ENCODE measurements at places on chromosomes 6 and 20. TPM values are rescaled to one million over a fixed set of nuclear protein-coding genes. Genes with fewer than 3 reads are reported as not detected.
A peak's percentile ranks its signal among the peaks of the same experiment; 100 is the strongest.

VGLL2 gene
- not detected for total RNA-seq

TMEM14A gene
- 16.3 TPM for total RNA-seq

SDCBP2 gene
- 2.3 TPM for total RNA-seq

LRRN4 gene
- total RNA-seq = not detected

ULBP1 gene
- 1.7 TPM for total RNA-seq

PARD6B gene
- total RNA-seq = 1.4 TPM

ATAT1 gene
- 5.6 TPM for total RNA-seq

TRMT11 gene
- 54.0 TPM for total RNA-seq

ATRN gene
- 35.2 TPM for total RNA-seq

MYBL2 gene
- total RNA-seq = 1.6 TPM

SLC35F1 gene
- not detected for total RNA-seq

CD93 gene
- total RNA-seq = 2.0 TPM

GRCh38 chr20:59688999-59689398, 84.7 kb downstream of the PHACTR3 start:
- no peak for DNase-seq

GRCh38 chr6:161684731-161685475, 411.0 kb upstream of the AGPAT4 start:
- DNase-seq = peak; percentile 2

DNA sequence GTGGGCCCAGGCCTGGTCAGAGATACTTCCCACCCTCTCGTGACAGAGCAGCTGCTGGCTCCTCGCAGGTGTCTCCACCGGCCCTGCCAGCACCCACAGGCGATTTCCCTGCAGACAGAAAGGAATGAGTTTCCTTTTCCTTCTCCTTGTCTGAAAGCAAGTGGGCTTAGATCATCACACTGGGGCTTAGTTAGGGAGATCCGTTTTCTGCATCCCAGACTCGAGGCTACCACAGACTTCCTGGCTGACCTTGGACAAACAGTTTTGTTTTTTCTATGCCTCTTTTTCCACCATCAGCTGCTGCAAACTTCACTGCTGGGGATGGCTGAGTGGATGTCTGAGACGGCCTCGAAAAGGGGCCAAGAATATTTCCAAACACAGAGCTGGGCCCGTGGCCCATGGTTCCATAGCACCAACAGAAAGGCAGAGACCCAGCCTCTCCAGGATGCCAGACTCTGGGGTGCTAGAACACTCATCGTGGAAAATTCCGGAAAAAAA, 86.5 kb downstream of the BANF2 start:
- DNase-seq = peak; percentile 67

DNA sequence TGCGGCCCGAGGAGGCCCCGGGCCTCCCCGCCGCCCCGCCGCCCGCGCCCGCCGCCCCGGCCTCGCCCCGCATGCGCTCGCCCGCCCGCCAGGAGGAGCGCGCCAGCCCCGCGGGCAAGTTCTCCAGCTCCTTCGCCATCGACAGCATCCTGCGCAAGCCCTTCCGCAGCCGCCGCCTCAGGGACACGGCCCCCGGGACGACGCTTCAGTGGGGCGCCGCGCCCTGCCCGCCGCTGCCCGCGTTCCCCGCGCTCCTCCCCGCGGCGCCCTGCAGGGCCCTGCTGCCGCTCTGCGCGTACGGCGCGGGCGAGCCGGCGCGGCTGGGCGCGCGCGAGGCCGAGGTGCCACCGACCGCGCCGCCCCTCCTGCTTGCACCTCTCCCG, 1.5 kb downstream of the FOXQ1 start:
- DNase-seq = no peak

DNA sequence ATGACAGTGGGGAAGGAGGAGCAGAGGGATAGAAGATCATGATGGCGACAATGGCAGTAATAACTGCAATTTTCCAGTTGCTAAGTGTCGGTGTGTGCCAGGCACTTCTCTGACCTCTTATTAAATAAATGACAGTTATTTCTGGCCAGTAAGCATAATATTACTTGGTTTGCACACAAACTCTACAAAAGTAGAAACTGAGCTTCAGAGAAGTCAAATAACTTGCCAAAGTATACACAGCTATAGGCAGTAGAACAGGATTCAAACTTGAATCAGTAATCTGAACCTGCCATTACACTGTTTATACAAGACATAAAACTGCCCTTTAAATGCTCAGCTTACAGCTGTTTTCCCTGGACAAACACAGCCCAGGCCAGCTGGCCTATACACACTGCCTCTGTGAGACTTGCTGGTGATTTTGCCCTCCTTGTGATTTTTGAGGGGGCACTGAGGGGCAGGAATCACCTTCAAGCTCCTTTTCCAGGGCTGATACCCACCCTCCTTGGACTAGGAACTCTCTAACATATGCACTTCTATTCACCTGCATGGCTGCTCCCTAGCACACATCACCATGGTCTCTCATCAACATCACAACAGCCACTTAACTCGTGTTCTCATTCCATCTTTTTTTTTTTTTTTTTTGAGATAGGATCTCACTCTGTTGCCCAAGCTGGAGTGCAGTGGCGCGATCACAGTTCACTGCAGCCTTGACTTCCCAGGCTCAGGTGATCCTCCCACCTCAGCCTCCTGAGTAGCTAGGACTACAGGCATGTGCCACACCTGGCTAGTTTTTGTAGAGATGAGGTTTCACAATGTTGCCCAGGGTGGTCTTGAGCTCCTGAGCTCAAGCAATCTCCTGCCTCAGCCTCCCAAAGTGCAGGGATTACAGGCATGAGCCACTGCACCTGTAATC, 63.6 kb downstream of the SLC23A2 start:
- DNase-seq = peak; percentile 18

GRCh38 chr6:64224819-64225218, 589.2 kb downstream of the PHF3 start:
- peak; percentile 54 for DNase-seq

GRCh38 chr6:42337985-42338743, 113.6 kb downstream of the TRERF1 start:
- DNase-seq = no peak

- DNase-seq = peak; percentile 70
Measured at GRCh38 chr6:57193177-57193576, 21.1 kb downstream of the BAG2 start.

DNA sequence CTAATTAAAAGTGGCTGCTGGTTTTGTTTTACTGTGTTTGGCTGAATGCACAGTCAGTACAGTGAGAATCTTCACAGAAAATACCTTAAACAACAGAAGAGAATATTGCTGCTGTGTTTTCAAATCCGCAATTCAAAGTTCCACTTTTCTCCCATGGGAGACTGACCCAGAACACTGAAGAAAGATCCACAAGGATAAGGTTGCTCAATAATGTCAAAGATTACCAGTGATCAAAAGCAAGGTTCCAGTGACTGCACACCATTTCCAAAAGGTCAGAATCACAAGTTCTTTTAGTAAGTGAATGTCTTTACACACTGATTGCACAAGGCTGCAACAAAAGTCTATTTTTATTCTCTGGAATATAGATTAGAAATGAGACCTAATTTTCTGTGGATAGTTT, 82.3 kb downstream of the EPHA7 start:
- DNase-seq = no peak

GRCh38 chr20:20228351-20228750, 139.6 kb upstream of the INSM1 start:
- DNase-seq = no peak

- no peak for DNase-seq
Measured at GRCh38 chr6:81792826-81793225, 40.3 kb upstream of the TENT5A start.

- DNase-seq = no peak
Measured at GRCh38 chr20:59448851-59449444, 148.5 kb downstream of the EDN3 start.

DNA sequence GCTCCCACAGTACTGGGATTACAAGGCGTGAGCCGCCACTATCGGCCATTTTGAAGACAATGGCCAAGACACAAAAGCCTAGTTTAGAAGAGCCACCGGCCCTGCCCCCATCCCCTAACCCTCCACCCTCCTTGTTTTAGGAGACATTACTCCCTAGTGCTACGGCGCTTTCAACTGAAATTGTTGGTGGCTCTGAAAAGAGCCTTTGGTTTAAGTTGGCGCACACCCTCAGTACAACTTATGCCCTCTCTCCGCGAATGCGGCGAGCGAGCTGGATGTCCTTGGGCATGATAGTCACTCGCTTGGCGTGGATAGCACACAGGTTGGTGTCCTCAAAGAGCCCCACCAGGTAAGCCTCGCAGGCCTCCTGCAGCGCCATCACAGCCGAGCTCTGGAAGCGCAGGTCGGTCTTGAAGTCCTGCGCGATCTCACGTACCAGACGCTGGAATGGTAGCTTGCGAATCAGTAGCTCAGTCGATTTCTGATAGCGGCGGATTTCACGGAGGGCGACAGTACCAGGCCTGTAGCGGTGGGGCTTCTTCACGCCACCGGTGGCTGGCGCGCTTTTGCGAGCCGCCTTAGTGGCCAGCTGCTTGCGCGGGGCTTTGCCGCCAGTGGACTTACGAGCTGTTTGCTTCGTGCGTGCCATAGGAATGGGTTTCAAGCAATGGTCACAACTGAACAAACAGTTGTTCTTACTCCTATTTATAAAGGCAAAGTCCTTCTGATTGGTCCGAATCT, 114.9 kb upstream of the BTN3A2 start:
- DNase-seq = peak; percentile 69

GRCh38 chr6:39933669-39934130, 562 bp downstream of the MOCS1 start:
- no peak for DNase-seq

- peak; percentile 47 for DNase-seq
Measured at GRCh38 chr20:43925801-43926200, 11.1 kb downstream of the TOX2 start.

DNA sequence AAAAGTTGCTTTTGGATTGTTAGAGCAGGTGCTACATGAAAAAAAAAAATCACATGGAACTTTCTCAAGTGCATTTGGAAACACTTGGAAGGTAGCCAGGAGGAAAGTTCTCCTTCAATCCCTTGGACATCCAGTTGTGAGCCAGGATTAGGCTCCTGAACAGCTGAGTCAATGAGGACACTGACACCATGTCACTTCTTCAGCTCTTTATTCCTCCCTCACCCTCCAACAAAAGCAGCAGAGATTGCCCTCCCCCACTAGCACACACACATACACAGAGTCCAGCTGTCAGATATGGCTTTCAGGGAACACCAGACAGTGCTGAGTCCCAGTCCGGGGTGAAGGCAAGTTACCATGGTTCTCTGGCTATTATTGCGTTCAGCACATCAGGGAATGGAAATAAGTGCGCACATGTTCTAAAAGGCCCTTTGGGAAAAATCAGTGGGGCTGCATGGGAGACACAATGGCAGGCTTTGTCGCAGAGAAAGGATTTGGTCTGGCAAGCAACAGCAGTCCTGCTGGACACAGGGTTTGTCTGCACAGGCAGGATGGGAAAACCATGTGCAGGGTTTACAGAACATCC, 124.7 kb upstream of the MARCKS start:
- peak; percentile 61 for DNase-seq

DNA sequence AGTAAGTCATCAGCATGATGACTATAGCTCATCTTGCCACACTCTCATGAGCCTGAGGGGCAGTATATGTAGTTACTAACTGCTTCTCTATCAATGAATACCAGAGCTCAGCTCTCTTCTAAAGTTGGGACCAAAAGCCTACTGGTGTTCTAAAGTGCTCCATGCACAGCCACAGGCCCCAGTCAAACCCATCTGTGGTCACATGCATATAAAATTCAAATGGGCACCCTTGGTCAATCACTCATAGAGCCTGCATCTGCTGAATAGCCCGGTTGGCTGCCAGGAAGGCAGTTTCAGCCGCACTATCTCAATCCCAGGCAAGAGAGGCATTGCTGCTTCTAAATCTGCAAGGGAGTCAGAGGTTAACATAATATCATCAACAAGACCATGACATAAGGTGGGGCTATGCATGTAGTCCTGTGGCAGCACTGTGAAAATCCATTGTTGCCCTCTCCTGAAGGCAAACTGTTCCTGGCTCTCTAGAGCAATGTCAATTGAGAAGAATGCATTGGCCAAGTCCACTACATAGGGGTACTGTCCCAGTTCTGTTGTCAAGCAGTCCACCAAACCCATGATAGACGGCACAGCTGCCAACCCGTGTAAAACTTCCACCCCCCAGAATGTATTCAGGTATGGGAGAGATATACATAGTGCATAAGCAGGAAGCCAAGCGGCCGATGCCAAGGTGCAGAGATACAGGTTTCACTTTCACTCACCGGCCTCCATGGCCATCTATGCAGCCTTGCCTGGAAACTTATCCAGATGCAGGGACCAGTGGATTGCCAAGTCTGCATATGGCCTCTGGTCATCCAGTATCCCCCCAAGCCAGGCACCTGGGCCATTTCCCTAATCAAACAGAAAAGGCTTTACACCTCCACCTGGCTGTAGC, 76.2 kb downstream of the ALDH8A1 start:
- no peak for DNase-seq

DNA sequence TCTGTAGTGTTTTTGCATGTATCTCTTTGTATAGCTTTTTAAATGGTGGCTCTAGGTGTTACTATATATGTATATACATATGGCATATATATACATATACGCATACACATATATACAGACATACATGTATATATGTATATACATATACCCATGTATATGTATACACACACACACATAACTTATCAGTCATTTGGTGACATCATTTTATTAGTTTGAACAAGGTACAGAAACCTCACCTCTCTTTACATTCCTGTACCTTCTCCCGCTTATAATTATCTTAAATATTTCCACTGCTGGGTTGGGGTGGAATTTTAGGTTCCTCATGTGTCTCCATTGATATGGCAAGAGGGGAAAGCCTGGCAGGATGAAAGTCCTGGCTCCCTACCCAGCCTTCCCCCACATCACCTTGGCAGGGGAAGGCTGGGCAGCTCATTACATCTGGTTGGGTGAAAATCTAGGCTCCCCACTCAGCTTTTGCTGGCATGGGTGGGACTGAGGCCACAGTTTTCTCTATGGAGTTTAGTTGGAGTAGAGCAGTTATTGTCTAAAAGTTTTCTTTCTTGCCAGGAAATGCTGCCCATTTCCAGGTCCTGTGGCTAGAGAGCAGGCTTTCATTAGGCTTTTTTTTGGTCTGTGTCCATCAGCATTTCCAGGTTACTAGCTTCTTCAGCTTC, 7.6 kb downstream of the GLO1 start:
- DNase-seq = no peak

DNA sequence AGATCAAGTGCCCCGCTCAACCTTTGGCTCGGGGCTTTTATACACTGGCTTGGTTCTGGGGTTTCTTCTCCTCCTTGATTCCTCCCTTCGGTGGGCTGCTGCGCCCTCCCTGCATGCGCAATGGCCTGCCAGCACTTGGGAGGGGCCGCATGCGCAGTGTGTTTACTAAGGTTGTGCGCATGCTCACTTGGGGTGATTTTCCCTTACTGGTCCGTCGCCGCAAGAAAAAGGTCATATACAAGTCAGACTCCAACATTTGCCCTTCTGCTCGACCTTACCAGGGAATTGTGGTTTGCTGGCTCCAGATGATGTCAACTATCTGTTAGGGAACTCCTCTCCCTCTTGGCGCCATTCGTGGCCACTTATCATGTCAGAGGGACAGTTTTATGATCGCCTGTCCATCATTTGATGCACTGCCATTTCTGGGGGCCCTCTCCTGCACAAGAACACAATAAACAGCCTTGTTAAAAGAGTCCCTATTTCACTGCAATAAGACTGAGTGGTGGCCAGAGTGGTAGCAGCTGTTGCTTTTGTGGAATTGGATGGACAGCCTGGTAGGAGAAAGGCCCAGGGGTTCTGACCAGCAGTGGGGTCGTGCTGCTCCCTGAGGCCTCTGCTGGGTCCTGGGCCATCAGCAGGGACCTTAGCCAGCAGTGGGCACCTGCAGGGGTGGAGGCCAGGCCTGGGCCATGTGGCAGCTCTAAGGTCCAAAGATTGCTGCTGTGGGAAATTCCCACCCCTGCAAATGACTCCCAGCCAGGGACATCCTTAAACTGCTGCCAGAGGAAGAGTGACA, 2.8 kb upstream of the LBP start:
- no peak for DNase-seq

Measured in fibroblast of the aortic adventitia (primary cell).